ENCODE measurements at places on chromosomes 7 and 10.

DNA sequence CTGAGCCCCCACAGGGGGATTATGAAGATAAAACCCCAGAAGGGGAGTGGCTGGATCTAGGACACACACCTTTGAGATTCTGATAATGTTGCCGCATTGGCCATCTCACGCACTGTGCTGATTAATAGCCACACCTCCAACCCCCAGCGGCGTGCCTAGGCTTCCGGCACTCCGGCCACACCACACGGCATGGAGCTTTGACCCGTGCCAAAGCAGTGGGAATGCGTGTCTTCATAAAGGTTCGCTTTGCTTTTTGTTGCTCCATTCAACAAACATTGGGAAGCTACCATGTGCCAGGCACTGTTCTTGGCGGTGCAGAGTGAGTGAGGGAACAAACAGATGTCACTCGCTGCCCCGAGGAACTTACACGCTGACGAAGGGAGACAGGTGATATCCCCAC lies 117.6 kb downstream of the TCERG1L start:
- DNase-seq = no peak

DNA sequence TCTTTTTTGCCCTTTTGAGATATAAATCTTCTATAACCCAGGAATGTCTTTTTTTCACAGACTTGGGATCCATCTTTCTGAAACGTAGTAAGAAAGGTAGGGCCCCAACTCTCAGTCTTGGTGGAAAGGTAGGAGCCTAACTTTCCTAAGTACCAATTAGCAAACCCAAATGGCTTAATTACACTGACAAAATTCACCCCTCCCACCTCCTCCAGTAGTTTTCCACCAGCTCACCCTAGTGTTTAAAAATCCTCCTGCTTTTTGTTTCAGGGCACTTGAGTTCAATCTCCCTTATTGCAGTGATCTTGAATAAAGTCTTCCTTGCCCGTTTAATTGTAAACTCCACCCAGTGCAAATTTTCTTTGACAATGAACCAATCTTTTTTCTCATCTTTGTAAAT lies 600.0 kb downstream of the PHTF2 start:
- DNase-seq = no peak

DNA sequence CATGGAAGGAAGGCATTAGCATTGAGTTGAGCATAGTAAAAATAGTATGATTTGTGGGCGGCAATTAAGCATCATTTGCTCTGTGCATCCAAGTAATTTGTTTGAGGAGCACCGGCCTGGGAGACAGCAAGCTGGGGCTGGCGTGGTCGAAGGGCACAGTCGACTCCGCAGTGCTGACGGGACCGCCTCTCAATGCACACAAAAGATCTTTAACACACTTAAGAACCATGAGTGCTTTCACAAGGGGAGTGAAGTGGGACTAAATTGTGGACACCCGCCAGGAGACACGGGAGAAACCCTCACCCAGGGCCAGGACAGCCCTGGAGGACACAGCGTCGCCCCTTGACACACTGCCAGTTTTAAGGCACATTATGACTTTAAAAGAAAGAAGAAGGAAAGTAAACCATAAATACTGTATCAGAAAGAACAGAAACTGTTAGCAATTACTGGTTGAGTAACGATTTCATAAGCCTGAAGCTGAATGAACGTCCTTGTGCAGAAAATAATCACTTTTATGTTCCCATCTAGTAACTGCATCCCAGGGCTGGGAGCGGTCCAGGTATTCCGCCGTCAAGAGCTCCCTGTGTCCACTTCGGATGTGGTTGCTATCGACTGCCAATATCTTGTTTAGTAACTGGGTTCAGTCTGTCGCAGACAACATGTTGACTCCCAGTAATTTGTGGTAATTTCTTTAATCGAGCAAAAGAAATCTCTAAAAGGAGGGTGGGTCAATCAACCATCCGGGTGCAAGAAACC lies 102.1 kb downstream of the EBF3 start:
- no peak for DNase-seq

- no peak for DNase-seq
Observed at GRCh38 chr10:14476641-14477407, 146.1 kb upstream of the FRMD4A start.

- no peak for DNase-seq
Observed at GRCh38 chr10:127415901-127416581, 133.1 kb upstream of the NPS start.

GRCh38 chr10:25547382-25547781 lies 372.6 kb downstream of the GPR158 start:
- DNase-seq = no peak

GRCh38 chr10:78454123-78454645 lies 420.5 kb downstream of the RPS24 start:
- DNase-seq = no peak

All from stimulated activated CD8-positive, alpha-beta memory T cell treated with anti-CD3 and anti-CD28 coated beads, Interleukin-15, amount 100 ng/mL, for 24 hours (primary cell).